ENCODE measurements at places on chromosomes 5 and 9. TPM values are rescaled to one million over a fixed set of nuclear protein-coding genes. Genes with fewer than 3 reads are reported as not detected.

- no peaks in the 10 kb centered on the region for H3K36me3 ChIP-seq
- peaks cover 14% of the 10 kb centered on the region for H3K4me1 ChIP-seq
- H3K27ac ChIP-seq, result peak overlapping the region; percentile 14
- H3K27me3 ChIP-seq, result no peaks in the 10 kb centered on the region
Observed at GRCh38 chr5:103624675-103625074, 62.1 kb upstream of the NUDT12 start.

DNA sequence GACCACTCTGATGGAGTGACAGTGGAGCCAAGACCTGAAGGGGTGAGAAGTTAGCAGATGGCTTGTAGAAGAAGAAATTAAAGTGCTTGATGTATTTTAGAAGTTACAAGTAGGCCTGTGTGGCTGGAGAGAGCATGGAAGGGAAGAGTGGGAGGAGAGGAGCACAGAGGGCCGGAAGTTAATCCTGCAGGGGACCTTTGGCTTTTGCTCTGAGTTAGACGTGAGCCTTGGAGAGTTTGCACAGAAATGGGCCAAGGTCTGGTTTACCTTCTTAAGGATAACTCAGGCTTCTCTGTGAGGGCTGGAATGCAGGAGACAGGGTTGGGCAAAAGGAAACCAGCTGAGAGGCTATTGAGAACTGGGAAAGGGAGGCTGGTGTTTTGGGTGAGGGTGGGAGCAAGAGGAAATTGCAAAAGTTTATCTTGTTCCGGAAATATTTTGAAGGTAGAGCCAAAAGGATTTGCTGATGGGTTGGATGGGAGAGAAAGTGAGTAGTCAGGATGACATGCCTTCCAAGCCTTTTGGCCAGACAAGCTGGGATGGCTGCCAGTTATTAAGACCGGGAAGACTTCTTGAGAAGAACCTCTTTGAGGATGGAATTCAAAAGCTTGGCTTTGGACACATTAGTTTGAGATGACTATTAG, 17.5 kb upstream of the F2RL1 start:
- no peaks in the 10 kb centered on the region for H3K27me3 ChIP-seq
- peak overlapping the region; percentile 69 for H3K27ac ChIP-seq
- no peak overlapping the region for H3K4me3 ChIP-seq
- no peaks in the 10 kb centered on the region for H3K36me3 ChIP-seq
- DNase-seq, result peak; percentile 39

DNA sequence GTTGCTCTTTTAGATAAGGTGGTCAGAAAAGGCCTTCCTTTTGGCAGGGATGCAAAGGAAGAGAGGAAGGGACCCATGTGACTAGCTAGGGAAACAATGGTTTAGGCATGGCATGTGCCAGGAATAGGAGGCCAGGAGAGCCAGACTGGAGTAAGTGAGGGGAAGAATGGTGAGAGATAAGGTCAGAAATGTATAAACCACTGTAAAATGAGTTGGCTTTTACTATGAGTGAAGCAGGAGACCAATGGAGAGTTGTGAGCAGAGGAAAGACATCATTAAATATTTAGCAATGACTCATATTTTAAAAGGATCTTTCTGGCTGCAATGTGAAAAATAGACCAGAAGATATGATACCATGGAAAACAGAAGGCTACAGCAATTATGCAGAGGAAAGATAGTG, 50.9 kb downstream of the AP3B1 start:
- no peak overlapping the region for H3K27ac ChIP-seq
- no peaks in the 10 kb centered on the region for H3K27me3 ChIP-seq
- H3K4me1 ChIP-seq, result no peaks in the 10 kb centered on the region
- H3K4me3 ChIP-seq, result no peak overlapping the region
- DNase-seq, result no peak
- H3K36me3 ChIP-seq, result no peaks in the 10 kb centered on the region

GRCh38 chr9:124618476-124618875, 111.3 kb upstream of the NR5A1 start:
- no peak for DNase-seq
- H3K4me3 ChIP-seq, result no peak overlapping the region
- H3K27ac ChIP-seq, result peak overlapping the region; percentile 38
- H3K36me3 ChIP-seq, result no peaks in the 10 kb centered on the region

MLANA gene
- total RNA-seq, result not detected

SPATA31E1 gene
- not detected for total RNA-seq

- no peak for DNase-seq
- H3K4me3 ChIP-seq, result no peak overlapping the region
Observed at GRCh38 chr5:133643365-133643764, 31.0 kb upstream of the FSTL4 start.

GRCh38 chr5:26009742-26010141, 1028.6 kb downstream of the CDH9 start:
- no peak overlapping the region for H3K27ac ChIP-seq
- DNase-seq, result no peak
- H3K4me3 ChIP-seq, result no peak overlapping the region

Measured in PC-9 (cell line).